ENCODE measurements at places on chromosomes 7 and 10.

GRCh38 chr10:75740541-75740940 is 309.1 kb downstream of the LRMDA start:
- DNase-seq, result no peak

DNA sequence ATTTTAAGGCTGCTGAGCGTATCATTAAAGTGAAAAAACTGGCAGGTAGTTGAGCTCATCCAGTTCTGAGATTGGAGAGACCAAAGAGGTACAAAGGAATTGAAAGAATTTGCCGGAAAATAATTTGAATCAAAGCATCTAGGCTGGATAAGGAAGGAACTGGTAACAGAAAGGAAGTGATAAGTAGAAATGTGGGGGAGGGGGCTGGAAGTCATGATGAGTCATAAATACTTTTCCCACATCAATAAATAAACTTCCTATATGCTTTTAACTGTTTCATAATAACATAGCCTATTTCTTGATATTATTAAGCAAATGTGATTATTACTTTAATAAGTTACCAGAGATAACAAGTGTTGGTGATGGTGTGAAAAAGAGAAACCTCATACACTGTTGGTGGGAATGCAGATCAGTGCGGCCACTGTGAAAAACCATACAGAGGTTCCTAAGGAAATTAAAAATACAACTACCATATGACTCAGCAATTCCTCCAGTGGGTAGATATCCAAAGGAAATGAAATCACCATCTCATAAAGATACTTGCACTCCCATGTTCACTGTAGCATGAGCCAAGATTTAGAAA is 27.0 kb downstream of the ZNF438 start:
- DNase-seq, result peak; percentile 20

- no peak for DNase-seq
Observed at GRCh38 chr10:2978111-2978510, 89.2 kb upstream of the PFKP start.

DNA sequence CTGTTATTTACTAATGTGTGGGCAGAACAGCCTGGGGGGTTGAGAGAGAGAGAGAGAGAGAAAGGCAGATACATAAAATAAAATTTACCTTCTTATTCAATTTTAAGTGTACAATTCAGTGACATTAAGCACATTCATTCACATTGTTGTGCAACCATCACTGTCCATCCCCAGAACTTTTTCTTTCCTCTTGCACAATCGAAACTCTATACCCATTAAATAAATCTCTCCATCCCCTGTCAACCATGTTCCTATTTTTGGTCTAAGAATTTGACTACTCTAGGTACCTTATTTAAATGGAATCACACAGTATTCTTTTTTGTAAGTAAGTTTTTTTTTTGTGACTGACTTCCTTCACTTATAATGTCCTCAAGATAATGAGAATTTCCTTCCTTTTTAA is 181.6 kb downstream of the SND1 start:
- DNase-seq, result no peak

GRCh38 chr10:112215342-112215774 is 31.8 kb upstream of the GPAM start:
- DNase-seq, result no peak
